ENCODE measurements at places on chromosomes 3 and 15.

DNA sequence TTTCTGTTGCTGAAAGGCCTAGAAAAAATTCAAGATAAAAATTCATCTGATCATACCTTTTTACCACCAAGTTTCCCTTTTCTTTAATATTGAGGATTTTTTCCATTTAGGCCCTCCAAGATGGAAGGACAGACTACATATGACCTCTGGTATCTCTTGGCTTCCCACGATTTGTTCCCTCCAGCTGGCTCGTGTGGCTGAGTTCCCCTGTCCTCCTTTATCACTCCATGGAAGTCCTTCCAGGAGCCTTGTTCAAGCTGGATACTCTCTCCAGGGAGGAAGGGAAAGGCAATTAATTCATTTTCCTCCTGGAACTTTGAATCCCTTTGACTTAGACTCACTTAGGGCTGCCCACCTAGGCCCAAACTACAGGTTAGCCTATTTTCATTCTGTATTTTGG is 110.6 kb downstream of the CFAP44 start:
- no peak for DNase-seq

- no peak for DNase-seq
These were observed 117.8 kb upstream of the IGF1R start for GRCh38 chr15:98530570-98530969.

GRCh38 chr3:130759692-130760338 is 13.2 kb upstream of the PIK3R4 start:
- DNase-seq, result peak; percentile 32

GRCh38 chr15:87348746-87349145 is 907.8 kb downstream of the NTRK3 start:
- no peak for DNase-seq

- no peak for DNase-seq
These were observed 192.8 kb downstream of the DTWD1 start for GRCh38 chr15:49813625-49814024.

DNA sequence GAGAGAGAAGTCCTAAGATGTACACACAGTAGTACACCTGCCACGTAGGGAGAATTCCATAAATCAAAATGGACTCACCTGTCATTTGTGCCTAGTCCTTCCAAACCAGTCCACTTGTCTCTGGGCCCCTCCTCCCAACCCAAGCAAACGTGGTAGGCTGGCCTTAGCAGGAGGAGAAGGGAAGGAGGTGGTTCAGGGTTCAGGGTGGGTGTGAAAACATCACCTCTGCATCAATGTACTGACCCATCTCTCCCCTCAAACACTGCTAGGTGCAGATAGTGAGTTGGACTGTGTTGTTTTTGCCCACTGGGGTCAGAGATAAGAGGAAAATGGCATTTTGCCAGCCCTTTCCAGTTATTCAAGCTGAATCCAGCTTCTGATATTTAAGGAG is 99.3 kb downstream of the MME start:
- no peak for DNase-seq

GRCh38 chr3:10935028-10935427 is 57.5 kb upstream of the SLC6A1 start:
- no peak for DNase-seq

- no peak for DNase-seq
These were observed 775.1 kb upstream of the CFAP20DC start for GRCh38 chr3:59824876-59825275.

- DNase-seq, result no peak
These were observed 43.6 kb upstream of the PIAS1 start for GRCh38 chr15:68010361-68011153.

DNA sequence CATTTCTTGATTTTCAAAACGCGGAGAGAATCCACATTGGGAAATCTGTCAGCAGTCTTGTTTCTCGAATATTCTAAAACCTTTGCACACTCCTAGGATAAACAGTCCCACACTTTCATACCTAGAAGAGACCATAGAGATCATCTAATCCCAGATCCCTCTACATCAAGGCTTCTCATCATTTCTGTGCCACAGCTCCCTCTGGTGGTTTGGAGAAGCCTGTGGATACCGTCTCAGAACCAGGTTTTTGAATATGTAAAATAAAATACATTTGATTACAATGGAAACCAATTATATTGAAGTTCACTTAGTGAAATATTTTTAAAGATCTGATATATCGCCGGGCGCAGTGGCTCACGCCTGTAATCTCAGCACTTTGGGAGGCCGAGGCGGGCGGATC is 211.9 kb upstream of the GOLGA6L4 start:
- no peak for DNase-seq

DNA sequence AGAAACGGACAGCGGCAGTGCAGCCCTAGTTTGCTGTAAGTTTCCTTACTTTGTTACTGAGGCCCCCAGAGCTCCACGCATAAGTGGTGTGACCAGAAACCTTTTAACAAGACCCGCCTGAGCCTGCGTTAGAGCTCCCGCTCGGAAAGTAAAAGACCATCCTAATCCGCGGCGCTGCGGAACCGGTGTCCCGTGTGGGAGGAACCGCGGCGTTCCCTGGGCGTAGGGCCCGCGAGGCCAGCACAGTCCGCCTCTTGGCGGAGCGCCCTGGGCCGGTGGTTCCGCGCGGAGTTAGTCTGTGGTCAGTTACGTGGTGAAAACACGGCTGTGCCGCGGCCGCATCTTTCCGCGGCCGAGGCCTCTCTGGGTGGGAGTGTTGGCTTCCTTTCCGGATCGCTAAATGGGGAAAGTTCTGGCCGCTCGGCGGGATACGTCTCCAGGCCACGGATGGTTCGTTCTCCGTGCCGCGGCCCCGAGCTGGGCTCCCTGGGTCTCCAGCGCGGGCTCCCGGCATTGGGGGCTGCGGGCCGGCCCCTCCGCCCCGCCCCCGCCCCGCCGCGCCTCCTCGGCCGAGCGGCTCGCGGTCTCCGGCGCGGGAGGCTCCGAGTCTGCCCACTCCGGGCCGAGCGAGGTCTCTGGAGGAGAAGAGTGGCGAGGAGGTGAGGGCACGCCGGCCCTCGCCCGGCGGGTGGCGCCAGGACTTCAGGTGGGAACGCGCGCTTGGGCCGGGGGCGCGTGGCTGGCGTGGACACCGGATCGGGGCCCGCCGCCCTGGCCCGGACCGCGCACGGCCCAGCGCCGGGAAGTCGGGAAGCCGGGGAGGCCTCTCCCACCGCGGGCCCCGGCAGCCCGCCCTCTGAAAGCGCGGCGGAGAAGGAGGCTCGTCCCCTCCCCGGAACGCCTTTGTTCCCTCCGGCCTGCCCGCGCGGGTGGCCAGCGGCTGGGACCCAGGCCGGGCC is 754 bp downstream of the B3GNT5 start:
- DNase-seq, result peak; percentile 25

GRCh38 chr3:10474847-10475246 is 30.5 kb downstream of the ATP2B2 start:
- DNase-seq, result no peak

GRCh38 chr15:89096664-89097063 is 8.4 kb downstream of the ABHD2 start:
- no peak for DNase-seq

- DNase-seq, result peak; percentile 46
These were observed at the start of gene DNAJA4 for GRCh38 chr15:78264304-78265136. Gene DNAJA4, plus strand, starts transcription at chr15:78264562. Its CDS starts 202 bp downstream, at chr15:78264764.

DNA sequence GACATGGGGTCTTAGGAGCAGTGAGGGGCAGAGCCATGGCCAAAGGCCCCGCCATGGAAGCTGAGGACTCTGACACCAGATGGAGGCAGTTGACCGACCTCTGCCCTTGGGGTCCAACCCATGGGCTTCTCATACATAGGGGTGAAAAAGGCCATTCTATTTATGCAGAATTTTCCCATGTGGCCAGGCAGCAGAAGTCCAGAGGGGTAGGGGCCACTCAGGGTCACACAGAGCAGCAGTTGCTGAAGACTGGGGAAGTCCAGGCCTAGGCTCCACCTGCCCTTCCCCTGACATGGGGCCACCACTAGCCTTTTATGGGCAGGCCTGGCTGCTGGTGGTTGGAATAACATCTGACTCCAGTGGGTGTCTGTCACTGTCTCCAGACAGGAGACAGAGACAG is 6.4 kb downstream of the PRSS50 start:
- no peak for DNase-seq

DNA sequence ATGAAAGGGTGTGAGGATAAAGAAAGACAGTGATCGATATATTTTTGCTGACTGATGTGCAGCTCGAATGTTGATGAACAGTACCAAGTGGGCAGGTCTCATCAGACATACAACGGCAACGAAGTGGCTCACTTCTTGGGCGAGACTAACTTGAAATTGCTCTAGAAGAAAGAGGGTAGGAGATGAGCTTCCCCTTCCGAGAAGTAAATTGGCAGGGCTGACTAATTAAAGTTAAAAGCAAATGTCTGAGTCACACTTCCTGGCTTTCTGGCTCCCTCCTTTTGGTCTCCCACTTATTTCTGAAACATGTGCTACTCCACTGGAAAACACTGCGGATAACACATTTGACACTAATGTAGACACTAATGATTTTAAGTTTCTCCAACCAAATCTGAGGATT is 228.3 kb downstream of the ABHD5 start:
- DNase-seq, result no peak

DNA sequence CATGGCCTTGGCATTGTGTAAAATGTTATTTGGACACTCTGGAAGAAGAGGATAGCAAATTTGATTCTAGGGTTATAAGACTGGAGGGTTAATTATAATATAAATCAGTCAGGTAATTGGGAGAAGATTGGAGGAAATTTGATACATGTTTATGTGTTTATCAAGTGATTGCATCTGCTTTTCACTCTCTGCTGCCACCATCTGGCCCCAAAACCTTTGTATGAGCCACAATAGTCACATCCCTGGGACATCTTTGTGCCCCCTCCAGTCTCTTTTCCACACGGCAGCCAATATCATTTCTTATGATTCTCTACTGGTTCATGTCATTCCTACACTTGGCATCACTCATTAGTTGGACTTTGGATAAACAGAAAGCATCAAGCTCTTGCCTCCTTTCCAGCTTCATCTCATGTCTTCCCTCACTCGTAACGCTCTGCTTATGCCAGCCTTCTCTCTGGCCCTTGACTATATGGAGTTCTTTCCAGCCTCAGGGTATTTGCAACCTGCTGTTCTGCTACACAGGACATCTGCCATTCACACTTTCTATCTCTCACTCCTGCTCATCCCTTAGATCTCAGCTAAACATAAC is 602.3 kb upstream of the SUCLG2 start:
- DNase-seq, result no peak

DNA sequence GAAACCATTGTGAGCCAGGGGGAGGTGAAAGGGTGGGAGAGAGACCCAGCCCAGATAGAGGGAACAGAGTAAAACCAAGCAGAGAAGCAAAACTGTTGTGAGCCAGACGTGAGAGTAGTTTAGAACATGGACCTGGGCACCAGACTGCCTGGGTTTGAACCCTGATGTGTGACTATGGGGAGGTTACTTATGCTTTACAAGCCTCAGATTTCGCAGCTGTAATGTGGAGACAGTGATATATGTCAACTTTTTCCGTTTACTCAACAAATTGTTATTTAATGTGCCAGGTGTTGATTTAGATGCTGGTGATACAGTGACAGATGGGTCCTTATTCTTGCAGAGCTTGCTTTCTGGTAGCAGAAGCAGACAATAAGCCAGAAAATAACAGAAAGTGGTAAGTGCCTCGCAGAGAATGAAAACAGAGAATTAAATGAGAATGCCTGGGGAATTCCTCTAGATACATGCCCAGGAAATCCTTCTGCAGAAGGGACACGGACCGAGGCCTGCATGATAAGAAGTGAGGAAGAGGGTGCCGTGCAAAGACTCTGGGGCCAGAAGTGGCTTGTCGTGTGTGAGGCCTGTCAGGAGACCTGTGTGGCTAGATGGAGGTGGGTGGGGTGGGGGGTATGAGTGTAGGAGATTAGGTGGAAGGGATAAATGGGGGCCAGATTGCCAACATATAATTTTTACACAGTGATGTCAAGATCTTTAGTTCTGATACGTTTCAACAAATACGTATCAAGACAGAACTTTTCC is 15.0 kb downstream of the KAT2B start:
- DNase-seq, result no peak

- no peak for DNase-seq
These were observed 3.9 kb downstream of the RPL35A start for GRCh38 chr3:197953881-197954280.

- DNase-seq, result no peak
These were observed 27.3 kb upstream of the SMAD6 start for GRCh38 chr15:66674756-66675155.

GRCh38 chr3:37586280-37586679 is 275.4 kb upstream of the CTDSPL start:
- no peak for DNase-seq

GRCh38 chr15:24318981-24319380 is 356.6 kb upstream of the NPAP1 start:
- DNase-seq, result no peak

DNA sequence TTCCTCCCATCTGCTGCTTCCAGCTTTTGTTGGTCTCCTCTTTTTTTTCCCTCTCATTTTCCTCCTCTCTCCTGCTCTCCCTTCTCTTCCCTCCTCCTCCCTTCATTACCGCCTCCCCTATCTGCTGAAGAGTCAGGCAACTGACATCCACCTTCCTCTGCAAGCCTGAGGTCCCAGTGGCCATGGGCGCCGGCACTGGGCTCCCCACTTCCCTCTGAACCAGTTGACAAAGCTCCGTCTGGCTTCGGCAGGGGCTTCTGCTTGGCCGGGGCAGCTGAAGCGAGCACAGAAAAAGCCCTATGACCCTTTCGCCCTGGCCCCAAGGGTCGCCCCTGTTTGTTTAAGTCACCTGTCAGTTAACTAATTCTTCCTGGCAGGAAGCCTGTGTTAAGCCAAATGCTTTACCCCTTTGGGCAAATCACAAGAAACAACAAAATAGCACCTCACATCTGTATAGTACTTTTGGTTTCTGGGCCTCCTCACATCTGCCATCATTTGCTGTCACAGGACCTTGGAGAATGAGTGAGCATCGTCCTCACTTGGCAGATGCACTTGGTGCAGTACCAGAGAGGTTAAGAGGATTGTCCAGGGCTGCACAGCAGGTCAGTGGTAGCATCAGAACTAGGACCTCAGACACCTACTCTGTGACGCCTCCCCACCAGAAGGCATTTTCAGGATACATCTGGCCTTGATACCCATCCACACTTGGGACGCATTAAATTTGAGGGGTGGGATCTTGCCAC is 27.7 kb downstream of the ITGA11 start:
- DNase-seq, result no peak

GRCh38 chr3:139292192-139292591 is 51.6 kb upstream of the MRPS22 start:
- no peak for DNase-seq

- DNase-seq, result no peak
These were observed 595.5 kb downstream of the GRM7 start for GRCh38 chr3:7456386-7456785.

- DNase-seq, result no peak
These were observed 13.9 kb upstream of the HES1 start for GRCh38 chr3:194121891-194122631.

- DNase-seq, result no peak
These were observed 254.8 kb upstream of the TPRG1 start for GRCh38 chr3:188916934-188917401.

DNA sequence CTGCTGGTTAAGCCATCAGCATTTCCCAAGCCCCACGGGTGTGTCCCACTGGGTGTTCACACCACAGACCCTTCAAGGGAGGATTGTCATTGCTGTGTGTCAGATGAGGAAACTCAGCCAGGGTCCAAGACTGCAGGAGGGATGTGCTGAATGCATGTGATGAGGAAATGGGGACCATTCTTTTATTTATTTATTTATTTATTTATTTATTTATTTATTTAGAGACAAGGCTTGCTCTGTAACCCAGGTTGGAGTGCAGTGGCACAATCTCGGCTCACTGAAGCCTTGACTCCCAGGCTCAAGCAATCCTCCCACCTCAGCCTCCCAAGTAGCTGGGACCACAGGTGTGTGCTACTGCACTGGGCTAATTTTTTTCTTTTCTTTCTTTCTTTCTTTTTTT is 20.8 kb downstream of the PIF1 start:
- no peak for DNase-seq
